Natural killer cell (primary cell): ENCODE measurements at places on chromosomes 13 and 19. TPM values are rescaled to one million over a fixed set of nuclear protein-coding genes. Genes with fewer than 3 reads are reported as not detected.

Gene PSG4
- total RNA-seq, result not detected

DNA sequence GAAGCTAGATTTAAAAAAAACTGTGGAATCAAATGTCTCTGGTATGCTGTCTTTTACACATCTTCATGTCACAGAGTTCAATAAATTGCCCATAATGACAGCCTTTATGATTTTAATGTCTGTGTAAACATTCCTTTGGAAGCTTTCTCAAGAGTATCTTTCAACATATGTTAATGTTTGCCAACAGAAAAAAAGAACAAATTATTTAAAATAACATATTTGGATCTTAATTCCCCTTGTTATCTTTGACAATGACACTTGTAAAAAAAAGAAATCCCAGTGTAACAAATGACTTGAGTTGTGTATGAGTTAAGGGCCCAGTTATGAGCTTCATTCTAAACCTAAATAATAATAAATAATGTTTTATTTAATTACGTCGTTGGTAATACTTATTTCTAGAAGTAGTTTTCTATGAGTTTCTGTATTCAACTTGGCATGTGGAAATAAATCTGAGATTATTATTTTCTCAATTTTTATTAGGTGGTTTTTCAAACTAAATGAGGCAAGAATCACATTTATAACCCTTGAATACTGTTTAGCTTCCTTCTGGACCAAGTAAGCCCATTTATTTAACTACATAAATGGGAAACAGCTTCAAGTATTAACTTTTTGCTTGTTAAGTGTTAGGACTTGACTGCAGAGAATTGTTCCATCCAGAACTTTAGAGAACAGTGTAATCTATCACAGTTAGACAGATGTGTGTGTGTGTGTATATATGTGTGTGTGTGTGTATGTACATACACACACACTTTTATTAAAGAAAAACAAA lies 182.1 kb downstream of the POSTN start:
- H3K36me3 ChIP-seq, result no peaks in the 10 kb centered on the region
- H3K4me1 ChIP-seq, result no peaks in the 10 kb centered on the region

DNA sequence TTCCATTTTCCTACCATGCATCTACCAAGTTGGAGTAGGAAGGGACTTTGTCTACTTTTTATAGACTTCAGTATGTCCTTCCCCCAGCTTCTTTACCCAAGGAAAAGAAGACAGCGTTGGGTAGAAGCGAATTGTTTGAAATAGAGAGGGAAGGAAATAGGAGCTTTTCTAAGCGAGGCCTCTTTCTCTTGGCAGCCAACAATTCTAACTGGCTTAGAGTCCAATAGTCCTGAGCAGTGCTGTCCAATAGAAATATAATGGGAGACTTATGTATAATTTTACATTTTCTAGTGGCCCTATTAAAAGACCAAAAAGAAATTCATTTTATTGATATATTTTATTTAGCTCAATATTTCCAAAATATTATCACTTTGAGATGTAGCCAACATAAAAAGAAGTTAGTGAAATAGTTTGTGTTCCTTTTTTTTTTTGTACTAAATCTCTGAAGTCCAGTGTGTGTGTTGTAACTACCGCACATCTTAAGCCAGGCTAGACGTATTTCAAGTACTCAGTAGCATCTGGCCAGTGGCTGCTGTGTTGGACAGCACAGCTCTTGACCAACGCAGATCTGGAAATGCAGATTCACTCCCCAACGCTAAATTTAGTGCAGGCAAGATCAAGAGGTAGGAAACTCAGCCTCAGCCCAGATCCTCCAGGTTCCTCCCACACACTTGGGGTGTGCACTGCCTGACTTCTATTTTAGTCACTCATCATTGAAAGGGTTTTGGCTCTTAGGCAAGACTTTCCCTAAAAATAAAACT lies 179.2 kb downstream of the SHISA2 start:
- no peak overlapping the region for H3K4me3 ChIP-seq
- H3K36me3 ChIP-seq, result no peaks in the 10 kb centered on the region
- DNase-seq, result no peak
- peaks cover 12% of the 10 kb centered on the region for H3K4me1 ChIP-seq
- no peaks in the 10 kb centered on the region for H3K27me3 ChIP-seq

- DNase-seq, result no peak
- H3K4me3 ChIP-seq, result no peak overlapping the region
- H3K36me3 ChIP-seq, result no peaks in the 10 kb centered on the region
- H3K27me3 ChIP-seq, result peaks cover 2% of the 10 kb centered on the region
- H3K27ac ChIP-seq, result no peak overlapping the region
- no peaks in the 10 kb centered on the region for H3K4me1 ChIP-seq
These were observed 170.5 kb downstream of the STK24 start for GRCh38 chr13:98406427-98406826.

DNA sequence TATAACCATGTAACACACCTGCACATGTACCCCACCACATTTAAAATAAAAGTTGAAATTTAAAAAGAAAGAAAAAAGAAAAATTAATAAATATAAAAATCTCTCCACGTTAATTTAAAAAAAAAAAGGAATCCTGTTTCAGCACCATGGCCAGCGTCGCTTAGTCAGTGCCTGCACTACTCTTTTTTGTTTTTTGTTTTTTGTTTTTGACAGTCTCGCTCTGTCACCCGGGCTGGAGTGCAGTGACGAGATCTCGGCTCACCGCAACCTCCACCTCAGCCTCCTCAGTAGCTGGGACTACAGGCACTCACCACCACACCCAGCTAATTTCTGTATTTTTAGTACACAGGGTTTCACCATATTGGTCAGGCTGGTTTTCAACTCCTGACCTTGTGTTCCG lies 835.9 kb downstream of the UQCRFS1 start:
- no peaks in the 10 kb centered on the region for H3K4me1 ChIP-seq
- H3K4me3 ChIP-seq, result no peak overlapping the region
- no peaks in the 10 kb centered on the region for H3K36me3 ChIP-seq
- H3K27me3 ChIP-seq, result no peaks in the 10 kb centered on the region
- DNase-seq, result no peak

Gene EPSTI1
- 34.4 TPM for total RNA-seq

- H3K4me1 ChIP-seq, result peaks cover 13% of the 10 kb centered on the region
- no peaks in the 10 kb centered on the region for H3K27me3 ChIP-seq
- no peak for DNase-seq
- H3K36me3 ChIP-seq, result no peaks in the 10 kb centered on the region
- H3K4me3 ChIP-seq, result no peak overlapping the region
- H3K27ac ChIP-seq, result no peak overlapping the region
These were observed 45.4 kb upstream of the POMP start for GRCh38 chr13:28613562-28613961.

- DNase-seq, result peak; percentile 78
- peaks cover 19% of the 10 kb centered on the region for H3K27me3 ChIP-seq
- H3K4me1 ChIP-seq, result peaks cover 26% of the 10 kb centered on the region
- H3K36me3 ChIP-seq, result no peaks in the 10 kb centered on the region
- no peak within 1 kb of the TSS for H3K27ac ChIP-seq
These were observed at the start of gene ATP1A3 for GRCh38 chr19:41993612-41994483. ATP1A3 (minus strand) TSS chr19:41994230; CDS start chr19:41994076, 154 bp downstream.

DNA sequence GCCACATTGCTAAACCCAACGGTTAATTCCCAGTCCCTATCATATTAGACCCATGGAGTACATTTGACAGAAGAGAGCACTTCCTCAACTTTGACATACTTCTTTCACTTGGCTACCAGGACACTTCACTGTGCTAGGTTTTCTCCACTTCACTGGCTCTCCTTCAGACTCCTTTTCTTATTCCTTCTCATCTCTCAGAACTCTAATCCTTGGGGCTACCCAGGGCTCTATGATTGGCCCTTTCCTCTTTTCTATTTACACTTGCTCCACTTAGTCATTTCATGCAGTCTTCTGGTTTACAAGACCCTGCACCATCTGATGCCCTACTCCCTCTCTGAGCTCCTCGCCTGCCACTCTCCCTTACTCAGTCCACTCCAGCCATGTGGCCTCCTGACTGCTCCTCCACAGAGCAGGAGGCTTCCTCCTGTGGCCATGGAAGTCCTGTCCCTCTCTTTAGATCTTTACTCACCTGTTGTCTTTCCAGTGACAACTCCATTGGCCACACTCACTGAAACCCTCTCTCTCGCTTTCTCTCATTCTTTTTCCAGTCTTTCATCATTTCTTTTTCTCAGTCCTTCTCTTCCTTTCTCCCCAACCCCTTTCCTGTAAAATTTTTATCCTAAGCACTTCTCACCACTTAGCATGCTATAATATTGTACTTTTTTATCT lies 90.4 kb downstream of the TBC1D4 start:
- H3K27ac ChIP-seq, result no peak overlapping the region
- no peaks in the 10 kb centered on the region for H3K4me1 ChIP-seq
- H3K4me3 ChIP-seq, result no peak overlapping the region
- DNase-seq, result no peak
- no peaks in the 10 kb centered on the region for H3K27me3 ChIP-seq

DNA sequence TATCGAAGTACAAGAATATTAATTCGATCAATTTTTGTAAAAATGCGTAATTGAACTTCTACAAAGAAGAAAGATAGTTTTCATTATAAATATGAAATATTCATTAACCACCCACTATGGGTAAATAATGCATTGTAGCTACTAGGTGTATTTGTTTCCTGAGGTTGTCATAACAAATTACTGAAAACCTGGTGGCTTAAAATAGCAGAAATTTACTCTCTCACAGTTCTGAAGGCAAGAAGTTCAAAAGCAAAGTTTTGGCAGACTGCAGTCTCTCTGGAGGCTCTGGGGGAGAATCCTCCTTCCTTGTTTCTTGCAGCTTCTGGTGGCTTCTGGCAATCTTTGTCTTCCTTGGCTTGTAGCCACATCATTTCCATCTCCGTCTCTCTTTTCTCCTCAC lies 99.2 kb upstream of the MIR17HG start:
- no peaks in the 10 kb centered on the region for H3K4me1 ChIP-seq
- no peak for DNase-seq
- no peak overlapping the region for H3K4me3 ChIP-seq
- H3K27me3 ChIP-seq, result no peaks in the 10 kb centered on the region

GRCh38 chr13:35841060-35841521 lies 290.1 kb downstream of the DCLK1 start:
- H3K4me3 ChIP-seq, result no peak overlapping the region
- H3K27ac ChIP-seq, result no peak overlapping the region
- no peak for DNase-seq
- H3K36me3 ChIP-seq, result no peaks in the 10 kb centered on the region

DNA sequence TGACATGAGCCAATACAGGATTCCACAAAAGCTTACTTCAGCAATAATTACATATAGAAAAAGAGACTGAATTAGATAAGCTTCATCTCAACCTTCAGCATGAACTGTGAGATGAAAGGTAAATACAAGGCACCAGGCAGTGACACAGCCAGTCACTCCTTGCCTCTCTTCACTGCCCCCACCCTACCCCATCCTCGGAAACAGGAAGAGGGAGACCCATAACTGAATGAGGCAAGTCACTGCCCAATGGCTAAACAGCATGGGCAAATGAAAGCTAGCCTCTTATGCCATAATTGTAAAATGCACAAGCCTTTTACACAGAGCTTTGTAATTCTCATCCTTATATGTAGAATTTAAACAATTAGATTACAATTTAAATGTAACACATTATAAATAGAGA lies 1.7 kb downstream of the ZNF160 start:
- peak; percentile 18 for DNase-seq
- no peak overlapping the region for H3K4me3 ChIP-seq
- H3K27me3 ChIP-seq, result no peaks in the 10 kb centered on the region
- peaks cover 8% of the 10 kb centered on the region for H3K36me3 ChIP-seq

- no peaks in the 10 kb centered on the region for H3K36me3 ChIP-seq
- H3K27ac ChIP-seq, result no peak overlapping the region
- H3K4me1 ChIP-seq, result no peaks in the 10 kb centered on the region
These were observed 312.4 kb downstream of the DNAJC15 start for GRCh38 chr13:43335764-43336163.

DNA sequence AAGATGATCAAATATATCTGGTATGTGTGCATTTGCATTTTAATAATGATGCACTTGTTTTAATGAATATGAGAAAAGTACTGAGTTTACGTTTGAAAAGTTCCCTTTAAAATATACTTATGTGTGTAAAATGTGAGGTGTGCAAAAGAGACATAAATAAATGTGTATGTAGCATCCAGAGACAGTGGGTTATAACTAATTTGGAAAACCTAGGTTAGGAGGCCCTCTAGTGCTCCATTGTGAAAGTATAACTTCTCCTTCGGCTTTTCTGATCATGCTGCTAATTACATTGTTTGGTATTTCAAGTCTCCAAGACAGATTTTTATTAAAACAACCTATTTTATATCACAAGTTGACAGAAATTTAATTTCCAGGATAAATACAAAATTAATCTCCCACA lies 30.1 kb downstream of the SCEL start:
- peak; percentile 41 for DNase-seq
- H3K27me3 ChIP-seq, result no peaks in the 10 kb centered on the region
- no peaks in the 10 kb centered on the region for H3K36me3 ChIP-seq
- H3K4me1 ChIP-seq, result no peaks in the 10 kb centered on the region
- H3K4me3 ChIP-seq, result no peak overlapping the region

DNA sequence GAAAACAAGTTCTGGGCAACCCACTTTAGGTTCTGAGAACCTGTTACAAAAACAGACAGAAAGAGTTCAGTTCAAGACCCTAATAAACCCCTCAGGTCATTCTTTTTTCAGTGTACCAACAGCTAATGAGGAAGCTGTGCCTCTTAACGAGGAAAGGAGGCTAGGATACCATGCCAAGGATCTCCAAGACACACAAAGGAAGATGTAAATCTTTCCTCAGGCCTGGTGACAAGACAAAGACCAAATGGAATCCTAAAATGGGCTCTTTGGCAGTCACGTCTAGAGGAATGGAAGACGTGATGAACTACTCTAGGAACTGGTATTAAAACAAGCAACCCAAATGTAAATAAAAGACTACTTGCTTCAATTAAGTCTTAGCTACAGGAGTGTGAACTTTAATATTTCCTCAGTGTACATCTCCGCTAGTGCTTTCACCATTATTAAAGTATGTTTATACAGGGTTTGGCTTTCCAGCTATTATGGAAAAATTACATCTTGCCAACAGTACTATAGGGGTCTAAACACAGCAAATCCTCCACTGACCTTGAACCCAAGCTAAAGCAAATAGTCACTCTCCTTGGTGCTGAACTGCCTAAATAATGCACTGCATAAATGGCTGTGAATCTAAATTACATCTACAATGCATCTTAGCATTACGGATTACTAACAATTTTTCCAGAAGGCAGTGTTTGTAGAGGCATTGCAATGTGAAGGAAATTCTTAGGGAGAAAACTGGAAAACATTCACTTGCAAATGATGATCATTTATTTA lies 42.3 kb downstream of the ENOX1 start:
- H3K4me3 ChIP-seq, result no peak overlapping the region
- no peaks in the 10 kb centered on the region for H3K27me3 ChIP-seq
- no peaks in the 10 kb centered on the region for H3K4me1 ChIP-seq

- no peak for DNase-seq
- no peaks in the 10 kb centered on the region for H3K36me3 ChIP-seq
- no peak overlapping the region for H3K27ac ChIP-seq
- no peaks in the 10 kb centered on the region for H3K4me1 ChIP-seq
- H3K27me3 ChIP-seq, result no peaks in the 10 kb centered on the region
- H3K4me3 ChIP-seq, result no peak overlapping the region
These were observed 432.4 kb downstream of the SLITRK1 start for GRCh38 chr13:83449668-83450395.

Gene KLK12
- total RNA-seq, result not detected

Gene ZNF880
- total RNA-seq, result 33.2 TPM

Gene ZNF83
- total RNA-seq, result 114 TPM

Gene CABP5
- total RNA-seq, result 0.38 TPM

- DNase-seq, result no peak
- H3K36me3 ChIP-seq, result no peaks in the 10 kb centered on the region
- no peak overlapping the region for H3K27ac ChIP-seq
- no peaks in the 10 kb centered on the region for H3K27me3 ChIP-seq
These were observed 31.3 kb upstream of the HOMER3 start for GRCh38 chr19:18972301-18972811.

Gene PRX
- 3.8 TPM for total RNA-seq

GRCh38 chr19:10420444-10421239 lies at the start of gene PDE4A:
PDE4A (plus strand) TSS chr19:10420538; CDS start chr19:10420765, 227 bp downstream.
- peaks cover 48% of the 10 kb centered on the region for H3K27me3 ChIP-seq
- no peak within 1 kb of the TSS for H3K27ac ChIP-seq

Gene SLC1A6
- not detected for total RNA-seq
